Stimulated activated CD4-positive, alpha-beta T cell treated with anti-CD3 and anti-CD28 coated beads, Interleukin-12 subunit alpha, Interleukin-12 subunit beta, amount 100 ng/mL, for 4 hours (primary cell): ENCODE measurements at places on chromosomes 6 and 20.

- DNase-seq, result peak; percentile 41
Observed at GRCh38 chr20:45890077-45890984, 677 bp downstream of the NEURL2 start.

DNA sequence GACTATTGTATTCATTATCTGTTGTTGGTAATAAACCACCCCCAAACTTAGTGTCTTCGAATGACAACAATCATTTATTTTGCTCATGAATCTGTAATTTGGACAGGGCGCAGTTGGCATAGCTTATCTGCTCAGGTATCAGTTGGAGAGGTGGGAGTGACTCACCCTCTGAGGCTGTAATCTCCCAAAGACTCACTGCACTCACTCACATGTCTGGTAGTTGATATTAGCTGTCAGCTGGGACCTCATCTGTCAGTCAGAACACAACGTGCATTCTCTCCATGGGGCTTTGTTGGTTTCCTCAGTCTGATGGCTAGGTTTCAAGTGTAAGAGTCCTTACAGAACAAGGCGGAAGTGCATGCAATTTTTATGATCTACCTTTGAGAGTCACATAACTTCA is 219.0 kb upstream of the PRND start:
- DNase-seq, result no peak

DNA sequence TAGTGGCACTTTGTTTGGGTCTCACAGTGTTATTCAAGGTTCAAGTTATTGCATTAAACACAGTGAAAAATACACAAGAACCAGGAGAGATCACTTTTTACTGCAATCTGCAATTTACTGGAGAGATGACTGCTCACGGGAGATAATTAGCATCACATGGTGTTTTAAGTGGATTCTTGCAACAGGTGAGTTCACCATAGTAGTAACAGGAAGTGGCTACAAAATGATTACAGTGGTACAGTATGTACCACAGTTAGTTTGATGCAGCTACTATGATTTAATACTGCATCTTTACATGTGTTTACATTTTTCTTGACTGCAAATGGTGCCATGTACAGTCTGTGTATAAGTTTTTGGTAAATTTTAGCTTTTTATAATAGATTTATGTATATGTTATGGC is 96.5 kb upstream of the SCP2D1 start:
- DNase-seq, result no peak

DNA sequence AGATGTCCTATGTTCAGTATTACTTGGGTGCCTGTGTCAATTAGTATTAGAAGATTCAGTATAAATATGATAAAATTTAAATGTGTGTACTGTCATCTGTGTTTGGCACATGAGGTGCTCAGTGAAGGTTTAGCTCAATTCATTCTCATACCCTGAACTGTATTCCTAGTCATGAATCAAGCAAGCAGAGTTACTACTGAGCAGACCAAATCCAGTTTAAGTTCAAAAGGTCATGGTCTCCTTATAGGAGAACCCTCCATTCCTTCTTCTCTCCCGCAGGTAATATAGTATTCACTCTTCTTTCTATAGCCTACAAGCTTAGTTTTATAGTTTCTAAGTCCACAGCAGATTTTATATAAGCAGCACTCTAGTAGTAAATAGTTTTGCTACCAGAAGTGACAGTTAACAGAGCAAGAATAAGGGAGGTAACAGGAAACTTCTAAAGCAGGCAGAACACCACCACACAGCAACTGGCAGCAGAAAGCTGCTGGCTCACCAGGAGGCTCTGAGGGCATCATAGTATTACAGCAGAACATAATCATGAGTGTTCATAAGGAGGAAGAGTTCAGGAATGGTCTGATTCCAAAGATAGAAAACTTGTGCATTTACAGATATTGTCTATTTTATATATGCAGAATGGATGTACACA is 133.2 kb downstream of the SLC16A10 start:
- no peak for DNase-seq

- DNase-seq, result no peak
Observed at GRCh38 chr20:51206032-51206662, 183.2 kb upstream of the KCNG1 start.

DNA sequence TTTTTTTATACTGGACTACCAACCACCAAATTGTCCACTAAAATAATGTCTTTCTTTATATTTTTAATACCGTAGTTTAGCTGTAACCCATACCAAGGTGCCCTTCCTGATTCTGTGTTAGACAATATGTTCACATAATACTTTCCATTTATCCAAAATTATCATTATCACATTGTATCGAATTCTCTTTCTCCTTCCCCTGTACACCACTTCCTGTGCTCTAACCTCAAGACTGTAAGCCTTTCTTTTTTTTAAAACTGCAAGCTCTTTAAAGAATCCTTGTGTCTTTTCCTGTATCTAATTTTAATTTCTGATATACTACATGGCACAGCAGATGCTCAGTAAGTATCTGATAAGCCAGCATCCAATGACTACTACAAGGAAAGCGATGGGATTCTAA is 917.5 kb downstream of the EYS start:
- no peak for DNase-seq

- DNase-seq, result peak; percentile 50
Observed at GRCh38 chr20:23441850-23442313, 2.4 kb downstream of the CSTL1 start.

DNA sequence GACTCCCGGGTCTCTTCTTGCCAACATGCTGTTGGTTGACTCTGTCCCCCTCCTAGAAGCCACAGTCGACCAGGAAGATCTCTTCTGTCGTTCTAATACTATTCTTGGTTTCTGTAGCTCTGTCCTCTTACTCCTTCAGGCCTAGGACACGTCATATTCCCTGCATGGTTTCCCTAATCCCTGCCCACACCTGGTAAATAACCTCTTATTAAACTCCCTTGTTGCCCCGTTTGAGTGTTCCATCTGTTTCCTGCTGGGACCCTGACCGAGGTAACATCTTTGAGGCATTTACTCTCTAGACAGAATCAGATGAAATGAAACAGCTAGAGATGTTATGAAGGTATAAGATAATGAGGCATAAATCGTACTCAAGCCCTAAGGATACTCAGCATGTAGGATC is 68.1 kb downstream of the PLCB4 start:
- DNase-seq, result no peak

GRCh38 chr6:17867880-17868279 is 119.6 kb downstream of the KIF13A start:
- no peak for DNase-seq

- no peak for DNase-seq
Observed at GRCh38 chr6:136880748-136881460, 41.2 kb upstream of the SLC35D3 start.
